ENCODE measurements at places on chromosomes 3 and 15.

- no peak for DNase-seq
Measured at GRCh38 chr3:197748597-197749314, 927 bp upstream of the FYTTD1 start.

DNA sequence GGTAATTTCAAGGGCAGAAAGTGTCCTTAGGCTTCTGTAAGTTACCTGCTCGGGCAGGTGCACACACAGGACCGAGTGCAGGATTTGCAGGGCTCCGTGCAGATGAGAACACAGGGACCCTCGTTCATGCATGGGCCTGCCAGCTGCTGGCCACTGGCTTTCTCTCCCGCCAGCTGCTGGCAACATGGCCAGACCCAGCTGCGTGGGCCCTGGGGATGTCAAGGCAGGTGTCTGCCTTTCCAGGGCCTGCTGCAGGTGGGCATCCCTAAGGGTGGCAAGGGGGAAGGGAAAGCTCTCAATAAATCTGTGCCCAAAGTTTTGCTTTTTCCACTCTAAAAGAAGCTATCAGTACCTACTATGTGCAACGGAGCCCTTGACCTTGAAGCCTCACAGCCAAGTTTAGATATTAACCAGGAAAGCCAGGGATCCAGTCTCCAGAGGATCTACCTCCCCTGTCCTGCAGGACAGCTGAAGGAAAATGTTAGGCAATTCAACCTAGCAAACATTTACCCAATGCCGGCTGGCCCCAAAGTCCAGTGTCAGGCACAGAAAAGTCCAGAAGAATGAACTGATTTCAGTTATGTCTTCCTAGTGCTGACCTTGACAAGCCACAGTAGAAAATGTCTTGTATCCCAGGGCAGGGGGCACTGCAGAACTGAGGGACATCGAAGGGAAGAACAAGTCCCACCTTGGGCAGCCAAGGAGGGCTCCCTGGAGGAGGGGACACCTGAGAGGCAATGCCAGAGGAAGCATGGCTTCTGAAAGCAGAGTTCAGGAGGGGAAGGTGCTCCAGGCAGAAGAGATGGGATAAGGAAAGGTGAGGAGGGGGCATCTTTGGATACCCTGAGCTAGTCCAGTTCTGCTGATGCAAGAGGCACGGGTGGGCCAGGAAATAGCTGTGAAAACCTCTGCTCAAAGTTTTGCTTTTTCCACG lies 26.4 kb downstream of the NUP210 start:
- DNase-seq, result no peak

DNA sequence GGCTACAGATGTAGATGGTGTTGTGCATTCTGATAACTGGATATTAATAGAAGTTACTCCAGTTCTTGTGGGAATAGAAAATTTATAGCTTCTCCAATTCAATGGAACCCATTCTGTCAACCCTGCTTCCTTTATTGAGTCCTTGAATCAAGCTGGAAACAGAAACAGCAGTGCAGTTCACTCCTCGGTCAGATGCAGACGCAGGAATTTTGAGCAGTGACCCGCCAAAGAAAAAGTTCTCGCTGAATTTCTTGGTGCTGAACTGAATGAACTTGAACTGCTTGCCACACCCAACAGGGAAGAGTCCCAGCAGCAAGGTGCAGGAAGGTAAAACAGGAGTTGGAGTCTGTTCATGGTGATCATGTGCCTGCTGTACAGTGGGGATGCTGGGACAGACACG lies 10.3 kb downstream of the HRH1 start:
- no peak for DNase-seq

DNA sequence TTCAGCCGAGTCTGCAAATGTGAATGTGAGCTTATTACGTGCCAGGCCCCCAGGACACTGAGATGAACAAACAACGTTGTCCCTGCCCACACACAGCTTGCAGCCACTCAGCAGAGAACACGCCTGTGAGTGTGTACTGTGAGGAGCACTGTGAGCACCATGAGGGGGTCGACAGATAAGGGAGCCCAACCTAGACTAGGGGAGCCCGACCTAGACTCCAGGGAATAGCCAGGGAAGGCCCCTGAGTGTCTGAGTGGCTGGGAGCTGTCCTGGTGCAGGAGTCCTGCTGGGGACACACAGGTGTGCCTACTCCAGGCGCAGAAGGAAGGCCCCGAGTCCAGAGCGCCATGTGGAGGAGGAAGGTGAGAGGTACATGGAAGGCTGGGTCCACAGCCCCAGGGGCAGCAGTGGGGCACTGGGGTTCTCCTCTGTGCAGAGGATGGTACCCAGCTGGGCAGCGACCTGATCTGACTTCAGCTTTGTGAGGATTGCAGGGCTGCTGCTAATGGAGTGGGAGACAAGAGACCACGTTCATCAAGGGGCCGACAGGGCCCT lies 36.5 kb downstream of the MGLL start:
- DNase-seq, result no peak

GRCh38 chr3:129824926-129825541 lies 68.5 kb downstream of the TMCC1 start:
- peak; percentile 73 for DNase-seq

DNA sequence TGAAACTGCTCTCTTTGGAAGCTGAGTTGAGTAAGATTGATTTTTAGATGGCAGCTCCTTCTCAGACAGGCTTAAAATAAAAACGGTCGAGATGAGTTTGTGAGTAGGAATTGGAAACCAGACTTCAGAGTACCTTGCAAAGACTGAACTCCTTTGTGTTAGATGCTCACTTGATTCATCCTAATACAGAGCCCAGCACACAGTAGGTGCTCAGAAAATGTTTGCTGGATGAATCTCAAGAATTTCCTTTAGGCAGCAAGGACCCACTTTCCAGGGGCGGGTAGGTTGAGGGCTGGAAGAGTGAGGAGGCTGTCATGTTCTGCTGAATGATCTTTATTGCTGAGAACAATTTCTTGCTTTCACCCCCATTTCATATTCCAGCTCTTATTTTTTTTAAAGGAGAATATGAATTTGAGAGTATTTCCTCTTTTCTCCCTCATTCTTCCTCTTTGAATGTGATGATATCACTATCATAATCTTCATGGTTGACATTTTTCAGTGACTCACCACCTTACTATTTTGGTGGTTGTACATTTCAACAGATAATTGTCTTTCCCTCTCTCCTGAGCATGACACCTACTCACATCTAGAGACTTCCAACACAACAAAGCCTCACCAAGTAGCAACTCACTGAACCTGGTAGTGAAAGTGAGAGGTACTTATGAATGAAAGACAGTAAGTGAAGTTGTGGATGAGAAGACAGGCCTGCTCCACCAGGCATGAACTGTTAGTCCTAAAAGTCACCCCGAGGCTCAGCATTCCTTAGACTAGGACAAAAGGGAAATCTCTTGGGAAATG lies 113.3 kb downstream of the PDCD6IP start:
- no peak for DNase-seq

- DNase-seq, result peak; percentile 65
Measured at GRCh38 chr3:45210308-45211041, 15.6 kb downstream of the TMEM158 start.

DNA sequence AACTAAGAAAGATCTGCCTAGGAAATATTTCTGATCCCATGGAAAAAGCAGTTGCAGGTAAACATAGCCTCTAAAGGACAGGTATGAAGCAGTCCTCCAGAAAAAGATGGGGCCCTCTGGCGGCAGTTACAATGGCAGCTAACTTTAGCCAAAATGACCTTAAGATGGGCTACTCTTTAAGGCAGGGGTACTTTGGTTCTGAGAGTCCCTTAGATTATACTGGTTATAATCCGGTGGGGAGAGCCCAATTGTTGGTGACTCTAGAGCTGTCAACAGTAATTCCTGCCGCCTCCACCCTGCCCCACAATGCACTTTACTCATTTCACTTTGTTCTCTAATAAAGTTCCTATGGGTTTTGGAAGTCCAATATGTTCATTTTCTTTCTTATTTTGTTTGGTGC lies 412.8 kb upstream of the WNT5A start:
- peak; percentile 3 for DNase-seq

- no peak for DNase-seq
Measured at GRCh38 chr3:48398701-48399386, 26.8 kb downstream of the FBXW12 start.

- no peak for DNase-seq
Measured at GRCh38 chr3:58416191-58416590, 17.4 kb downstream of the PDHB start.

DNA sequence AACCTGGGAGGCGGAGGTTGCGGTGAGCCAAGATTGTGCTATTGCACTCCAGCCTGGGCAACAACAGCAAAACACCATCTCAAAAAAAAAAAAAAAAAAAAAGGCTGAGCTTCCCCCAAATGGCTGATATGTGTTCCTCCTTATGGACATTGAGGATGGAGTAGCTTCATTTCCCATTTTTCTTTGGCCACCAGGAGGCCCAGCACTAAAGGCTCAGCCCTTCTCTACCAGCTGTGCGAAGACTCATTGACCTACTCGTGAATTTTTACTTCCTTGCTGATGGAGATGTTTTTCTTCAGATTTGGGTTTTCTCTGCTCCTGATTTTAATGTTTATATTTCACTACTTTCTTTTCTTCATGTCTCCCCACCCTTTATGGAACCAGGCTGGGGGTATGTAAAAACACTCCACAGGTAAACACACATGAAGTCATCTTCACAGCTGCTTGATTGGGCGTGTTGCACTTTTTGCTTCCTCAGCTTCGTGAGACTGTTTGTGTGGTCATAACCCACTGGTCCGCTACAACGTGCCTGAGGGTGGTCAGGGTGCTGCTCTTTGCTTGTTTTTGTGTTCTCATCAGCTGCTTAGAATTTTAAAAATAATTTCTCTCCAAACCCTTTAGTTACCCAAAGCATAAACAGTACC lies 13.5 kb downstream of the SEMA4B start:
- DNase-seq, result no peak

GRCh38 chr3:160935413-160936095 lies 169.6 kb downstream of the B3GALNT1 start:
- no peak for DNase-seq

DNA sequence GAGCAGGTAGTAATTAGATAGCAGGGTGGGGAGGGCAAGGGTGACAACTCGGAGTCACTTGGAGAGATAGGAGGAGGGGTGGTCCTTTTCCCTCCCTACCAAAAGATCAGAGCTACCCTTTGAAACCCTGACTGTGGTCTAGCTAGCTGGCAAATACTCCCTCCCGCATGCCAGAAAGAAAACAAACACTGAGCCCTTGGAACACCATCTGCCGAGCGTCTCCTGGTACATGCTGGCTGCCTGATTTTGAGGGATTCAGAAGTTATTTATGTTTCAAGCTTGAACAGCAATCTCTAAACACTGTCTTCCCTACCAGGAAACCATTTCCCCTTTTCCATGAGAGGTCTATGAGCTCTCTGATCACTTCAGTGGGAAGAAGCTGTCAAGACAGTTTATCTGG lies 291.6 kb upstream of the CFAP20DC start:
- DNase-seq, result no peak

GRCh38 chr15:47788685-47789084 lies 71.4 kb downstream of the SEMA6D start:
- no peak for DNase-seq

DNA sequence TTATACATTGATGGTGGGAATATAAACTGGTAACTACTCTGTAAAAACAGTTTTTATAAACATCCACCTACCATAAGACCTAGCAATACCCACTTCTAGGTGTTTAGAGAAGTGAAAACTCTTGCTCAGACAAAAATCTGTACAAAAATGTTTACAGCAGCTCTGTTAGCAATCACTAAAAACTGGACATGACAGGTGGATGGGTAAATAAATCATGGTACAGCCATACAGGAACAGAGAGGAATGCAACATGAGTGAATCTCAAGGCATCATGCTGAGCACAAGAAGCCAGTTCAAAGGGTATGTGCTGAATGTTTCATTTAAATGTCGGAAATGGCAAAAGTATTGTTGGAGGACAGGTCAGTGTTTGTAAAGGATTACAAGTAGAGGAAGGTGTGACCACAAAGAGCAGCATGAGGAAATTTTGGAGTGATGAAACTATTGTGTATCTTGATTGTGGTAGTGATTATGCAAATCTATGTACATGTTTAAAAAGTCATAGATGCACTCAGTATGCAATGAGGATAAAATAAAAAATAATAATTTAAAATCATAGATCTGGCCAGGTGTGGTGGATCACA lies 2.8 kb upstream of the RNU5A-1 start:
- no peak for DNase-seq

GRCh38 chr3:71304684-71305083 lies 278.8 kb downstream of the FOXP1 start:
- no peak for DNase-seq

DNA sequence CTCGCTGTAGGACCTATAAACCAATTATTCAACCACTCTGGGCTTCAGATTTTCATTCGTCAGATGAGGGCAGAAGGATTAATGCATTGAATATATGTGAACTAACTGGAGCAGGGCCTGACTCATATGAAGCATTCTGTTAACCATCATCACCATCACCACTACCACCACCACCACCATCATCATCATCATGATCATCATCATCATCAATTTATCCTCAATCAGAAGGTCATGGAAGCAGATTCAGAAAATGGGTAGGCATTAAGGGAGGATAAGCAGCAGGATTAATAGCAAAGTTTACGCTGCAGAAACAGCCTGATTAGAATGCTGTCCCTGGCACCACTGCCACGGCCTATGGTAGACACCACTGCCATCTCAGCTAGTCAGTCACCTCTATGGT lies 407.5 kb upstream of the THBS1 start:
- no peak for DNase-seq

GRCh38 chr3:132346841-132347736 lies 29.9 kb downstream of the ACP3 start:
- no peak for DNase-seq

GRCh38 chr3:135752851-135753250 lies 212.7 kb upstream of the PPP2R3A start:
- DNase-seq, result no peak

DNA sequence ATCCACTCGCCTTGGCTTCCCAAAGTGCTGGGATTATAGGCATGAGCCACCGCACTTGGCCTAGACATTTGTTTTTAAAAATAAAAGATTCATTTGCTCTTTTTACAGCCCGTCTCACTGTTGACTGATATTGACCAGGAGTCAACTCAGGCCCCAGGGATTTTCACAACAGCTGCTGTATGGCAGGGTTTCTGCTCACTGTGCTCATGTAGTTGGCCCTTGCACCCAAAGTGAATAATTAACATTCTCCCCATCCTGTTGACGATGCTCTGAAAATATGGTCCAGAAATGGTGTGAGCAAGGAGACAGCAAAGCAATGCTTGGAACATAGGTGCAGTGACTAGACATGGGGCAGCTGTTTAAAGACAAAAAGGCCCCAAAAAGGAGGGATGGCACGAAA lies 2.9 kb upstream of the CCR5 start:
- no peak for DNase-seq

DNA sequence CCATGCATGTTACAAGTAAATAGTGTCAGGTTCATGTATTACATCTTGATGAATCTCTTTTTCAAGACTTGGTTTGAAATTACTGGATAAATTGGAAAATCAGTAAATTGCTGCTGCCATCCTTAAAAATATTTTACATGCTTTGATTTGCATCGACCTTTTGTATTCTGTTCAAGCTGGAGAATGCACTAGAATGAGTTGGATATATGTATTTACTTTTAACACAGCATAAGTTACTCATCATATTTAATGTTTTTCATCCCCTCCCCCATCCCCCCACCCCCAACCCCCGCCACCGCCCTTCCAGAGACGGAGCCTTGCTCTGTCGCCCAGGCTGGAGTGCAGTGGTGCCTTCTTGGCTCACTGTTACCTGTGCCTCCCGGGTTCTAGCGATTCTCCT lies 16.8 kb downstream of the UBE2E1 start:
- DNase-seq, result no peak

- DNase-seq, result no peak
Measured at GRCh38 chr3:100048248-100048647, 66.1 kb downstream of the FILIP1L start.

GRCh38 chr15:50135031-50135551 lies 16.1 kb upstream of the ATP8B4 start:
- DNase-seq, result no peak

All from BE2C (cell line).